ENCODE measurements at places on chromosomes 3 and 15.

DNA sequence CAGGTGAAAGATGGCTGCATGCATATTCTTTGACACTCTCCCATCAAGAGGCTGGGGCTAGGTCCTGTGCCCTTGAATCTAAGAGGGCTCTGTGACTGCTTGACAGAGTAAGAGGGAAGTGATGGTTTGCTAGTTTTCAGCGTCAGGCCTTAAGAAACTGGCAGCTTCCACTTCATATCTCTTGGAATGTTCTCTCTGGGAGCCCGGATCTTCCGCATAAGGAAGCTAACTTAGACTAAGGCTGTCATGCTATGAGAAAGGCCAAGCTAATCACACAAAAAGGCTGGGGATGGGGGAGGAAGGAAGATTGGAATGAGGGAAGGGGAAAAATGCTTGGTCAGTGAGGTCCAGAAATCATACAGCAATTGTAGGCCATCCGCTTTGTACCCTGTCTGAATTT, 50.0 kb downstream of the MB21D2 start:
- DNase-seq: no peak

DNA sequence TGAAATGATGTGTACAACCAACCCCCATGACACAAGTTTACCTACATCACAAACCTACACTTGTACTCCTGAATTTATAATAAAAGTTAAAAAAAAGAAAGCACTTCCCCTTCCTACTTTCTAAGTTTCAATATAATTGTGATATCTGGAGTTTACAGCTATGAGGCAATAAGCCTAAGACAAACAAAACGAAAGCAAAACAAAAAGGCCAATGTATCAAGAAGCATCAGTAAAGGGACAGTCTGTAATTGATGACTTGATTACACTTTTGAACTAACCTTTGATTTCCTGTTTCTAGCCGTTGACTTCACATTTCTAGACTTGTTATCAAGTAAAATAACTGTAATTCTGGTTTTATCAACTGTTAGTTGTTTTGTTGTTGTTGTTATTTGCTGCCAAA, 187.5 kb upstream of the CNTN3 start:
- DNase-seq: no peak

GRCh38 chr3:37223141-37223558, 48.8 kb upstream of the LRRFIP2 start:
- no peak for DNase-seq

DNA sequence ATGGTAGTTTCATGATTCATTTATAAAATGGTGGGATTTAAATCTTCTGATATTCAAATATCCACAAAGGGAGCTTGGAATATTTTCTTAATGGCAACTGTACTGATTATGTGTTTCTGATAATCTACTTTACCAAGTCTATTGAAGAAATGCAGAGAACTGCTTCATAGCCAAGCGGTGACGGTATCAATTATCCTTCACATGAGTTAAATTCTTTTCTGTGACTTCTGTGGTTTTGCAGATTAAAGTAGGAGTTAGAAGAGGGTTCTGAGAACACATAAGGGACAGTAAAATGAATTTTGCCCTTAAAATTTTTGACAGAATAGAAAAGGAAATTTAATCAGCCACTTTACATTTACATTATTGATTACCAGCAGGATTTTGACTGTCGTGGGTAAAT, 563.2 kb downstream of the GBE1 start:
- DNase-seq: no peak

GRCh38 chr3:126155819-126156218, 24.6 kb downstream of the ALDH1L1 start:
- DNase-seq: no peak

- DNase-seq: peak; percentile 39
Observed at GRCh38 chr15:55108858-55109518, 87.8 kb downstream of the RSL24D1 start.

DNA sequence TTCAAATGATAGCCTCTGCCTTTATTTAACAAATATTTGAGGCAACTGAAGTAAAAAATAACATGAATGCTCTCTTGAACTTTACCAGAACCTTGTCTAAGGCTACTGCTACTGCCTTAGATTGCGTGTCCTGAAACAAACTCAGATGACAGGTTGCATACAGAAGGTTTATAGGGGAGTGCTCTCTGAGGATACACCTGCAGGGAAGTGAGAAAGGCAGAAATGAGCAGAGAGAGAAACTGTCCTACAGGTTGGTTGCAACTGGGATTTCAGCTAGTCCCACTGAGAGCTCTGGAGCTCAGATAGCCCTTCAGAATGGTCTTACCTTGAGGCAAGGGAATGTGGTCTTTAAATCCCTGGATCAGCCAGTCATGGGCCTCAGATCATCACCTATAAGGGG, 165.5 kb downstream of the IL5RA start:
- no peak for DNase-seq

GRCh38 chr3:17844236-17844635, 101.8 kb upstream of the TBC1D5 start:
- no peak for DNase-seq

- no peak for DNase-seq
Observed at GRCh38 chr3:28738425-28738824, 389.8 kb upstream of the AZI2 start.

DNA sequence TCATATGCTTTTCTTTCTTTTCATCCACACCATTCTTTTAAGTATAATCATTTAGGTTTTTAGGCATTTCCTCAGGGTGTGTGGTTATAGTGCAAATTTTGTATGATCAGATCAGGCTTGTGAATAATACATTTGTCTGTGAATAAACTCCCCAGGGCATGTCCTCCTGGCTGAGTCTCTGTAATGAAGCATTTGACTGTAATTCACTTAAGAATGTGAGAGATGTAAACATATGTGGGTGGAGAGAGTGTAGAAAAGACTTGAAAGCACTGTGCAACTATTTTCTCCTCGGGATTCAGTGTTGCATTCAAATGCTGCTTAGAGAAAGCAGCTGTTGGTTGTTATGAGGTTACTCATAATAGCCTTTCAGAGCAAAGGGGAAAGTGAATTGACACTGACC, 996.5 kb downstream of the TUSC7 start:
- DNase-seq: peak; percentile 24

DNA sequence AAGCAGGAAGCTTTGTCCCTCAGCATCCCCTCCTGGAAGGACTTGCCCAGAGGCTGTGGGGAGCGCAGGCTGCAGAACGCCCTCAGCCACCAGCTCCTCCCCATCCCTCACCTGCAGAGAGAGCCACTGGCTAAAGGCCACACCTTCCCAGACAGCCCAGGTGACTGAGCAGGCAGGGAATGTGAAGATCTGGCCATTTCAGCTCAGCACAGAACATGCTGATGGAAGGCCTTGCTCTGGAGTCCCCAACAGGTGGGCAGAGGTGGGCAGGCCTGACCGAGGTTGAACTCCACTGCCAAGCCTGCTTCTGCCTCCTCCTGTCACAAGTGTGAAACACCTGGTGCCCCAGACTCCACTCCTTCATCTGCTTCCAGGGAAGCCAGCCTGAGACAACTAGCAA, 50.7 kb upstream of the SEC61A1 start:
- DNase-seq: no peak

DNA sequence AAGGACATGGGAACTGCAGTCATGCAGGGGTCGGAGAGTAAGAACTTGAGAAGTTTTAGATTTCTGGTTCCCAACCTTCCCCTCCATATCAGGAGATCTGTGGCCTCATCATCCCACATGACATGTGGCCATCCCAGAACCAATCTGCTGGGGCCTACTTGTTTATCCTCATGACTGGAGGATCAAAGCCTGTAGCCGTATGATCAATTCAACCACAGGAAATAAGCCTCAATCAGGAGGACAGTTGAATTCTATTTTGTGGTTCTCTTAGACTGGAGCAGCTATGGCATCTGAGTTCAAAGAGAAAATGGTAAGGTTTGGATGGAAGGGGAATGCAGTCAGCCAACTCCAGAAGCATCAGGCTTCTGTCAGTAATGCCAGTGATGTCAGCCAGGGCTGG, 57.2 kb downstream of the IL16 start:
- DNase-seq: no peak

DNA sequence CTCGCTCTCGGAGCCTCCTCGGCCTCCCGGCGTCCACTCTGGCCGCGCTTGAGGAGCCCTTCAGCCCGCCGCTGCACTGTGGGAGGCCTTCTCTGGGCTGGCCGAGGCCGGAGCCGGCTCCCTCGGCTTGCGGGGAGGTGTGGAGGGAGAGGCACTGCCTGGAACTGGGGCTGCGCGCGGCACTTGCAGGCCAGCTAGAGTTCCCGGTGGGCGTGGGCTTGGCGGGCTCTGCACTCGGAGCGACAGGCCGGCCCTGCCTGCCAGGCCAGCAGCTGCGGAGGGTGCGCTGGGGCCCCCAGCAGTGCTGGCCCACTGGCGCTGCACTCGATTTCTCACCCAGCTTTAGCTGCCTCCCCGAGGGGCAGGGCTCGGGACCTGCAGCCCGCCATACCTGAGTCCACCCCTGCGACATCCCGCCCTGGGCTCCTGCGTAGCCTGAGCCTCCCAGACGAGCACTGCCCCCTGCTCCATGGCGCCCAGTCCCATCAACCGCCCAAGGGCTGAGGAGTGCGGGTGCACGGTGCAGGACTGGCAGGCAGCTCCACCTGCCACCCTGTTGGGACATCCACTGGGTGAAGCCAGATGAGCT, 765.0 kb downstream of the IGSF11 start:
- no peak for DNase-seq

DNA sequence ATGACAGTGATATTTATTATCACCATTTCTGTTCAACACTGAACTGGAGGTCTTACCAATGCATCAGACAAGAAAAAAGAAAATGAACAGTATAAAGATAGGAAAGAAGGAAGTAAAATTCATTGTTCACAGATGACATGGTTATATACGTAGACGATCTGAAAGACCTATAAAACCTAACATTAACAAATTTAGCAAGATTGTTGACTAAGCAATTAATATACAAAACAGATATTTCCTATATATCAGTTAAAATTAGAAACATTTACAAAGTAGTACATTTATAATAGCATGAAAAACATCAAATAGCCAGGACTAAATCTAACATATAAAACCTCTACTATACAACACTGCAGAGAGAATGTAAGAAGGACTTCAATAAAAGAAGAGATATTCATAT, 92.8 kb upstream of the MELTF start:
- DNase-seq: no peak

GRCh38 chr15:42285034-42285433, 11.8 kb upstream of the TMEM87A start:
- no peak for DNase-seq

- no peak for DNase-seq
Observed at GRCh38 chr3:38544926-38545325, 48.8 kb downstream of the EXOG start.

GRCh38 chr3:107013641-107014040, 363.6 kb upstream of the CCDC54 start:
- DNase-seq: no peak

DNA sequence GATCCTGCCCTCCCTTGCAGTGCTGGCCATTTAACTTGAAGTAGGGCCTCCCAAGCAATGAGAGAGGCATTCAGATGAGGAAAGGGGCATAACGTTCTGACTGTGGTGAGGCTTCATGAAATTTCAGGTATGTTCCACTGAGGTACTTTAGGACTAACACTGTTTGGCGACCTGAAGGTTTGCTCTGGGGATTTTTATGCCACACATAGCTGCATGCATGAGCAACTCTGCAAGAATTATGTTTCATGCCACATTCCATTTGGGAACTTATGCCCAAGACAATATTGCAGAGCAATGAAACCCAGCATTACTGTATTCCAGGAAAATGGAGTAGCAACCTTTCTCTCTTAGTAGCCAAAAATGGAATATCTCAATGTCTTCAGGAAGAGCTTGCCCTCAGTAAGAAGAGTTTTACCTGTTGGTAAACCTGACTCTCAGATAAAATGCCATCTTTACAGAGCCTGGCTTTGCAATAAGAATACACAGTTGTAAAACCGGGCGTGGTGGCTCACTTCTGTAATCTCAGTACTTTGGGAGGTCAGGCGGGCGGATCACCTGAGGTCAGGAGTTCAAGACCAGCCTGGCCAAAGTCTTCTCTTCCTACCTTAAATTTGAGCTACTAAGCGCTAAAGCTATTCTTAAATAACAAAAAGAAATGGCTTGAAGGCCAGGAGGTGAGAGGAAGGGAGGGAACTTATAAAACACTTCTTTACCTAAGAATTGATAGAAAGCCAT, 16.7 kb upstream of the TBL1XR1 start:
- DNase-seq: no peak

DNA sequence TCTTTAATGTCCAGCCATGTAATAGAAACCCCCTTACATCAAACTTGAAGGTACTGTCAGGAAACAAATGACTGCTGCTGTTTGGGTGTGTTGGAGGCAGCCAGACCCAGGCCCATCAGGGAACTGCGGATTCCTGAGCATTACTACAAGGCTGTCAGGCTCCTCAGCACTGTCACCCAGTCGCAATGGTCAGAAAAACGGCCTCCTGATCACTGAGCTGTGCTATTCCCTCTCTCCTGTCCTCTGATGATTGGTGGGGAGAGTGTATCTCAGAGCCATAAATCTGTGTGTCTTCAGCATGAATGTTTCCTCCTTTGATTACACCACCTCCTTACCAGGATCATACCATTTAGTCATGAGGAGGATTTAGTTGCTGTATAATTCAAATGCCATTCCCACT, 135.2 kb upstream of the GADL1 start:
- DNase-seq: no peak

DNA sequence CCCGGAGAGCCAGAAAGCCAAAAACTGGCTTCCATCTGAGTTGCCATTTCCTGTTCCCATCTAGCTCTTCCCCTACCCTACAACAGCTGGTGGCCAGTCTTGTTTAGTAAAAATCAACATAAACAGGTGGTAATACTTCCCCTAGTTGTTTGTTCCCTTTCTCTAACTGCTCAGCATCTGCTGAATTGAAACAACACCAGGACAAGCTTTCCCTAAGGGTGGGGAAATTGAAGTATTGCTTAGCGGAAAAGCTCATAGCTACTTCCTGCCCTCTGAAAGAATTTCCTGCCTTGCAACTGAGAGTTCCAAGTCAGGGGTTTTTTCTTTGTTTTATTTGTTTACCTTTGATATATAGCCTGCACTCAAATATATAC, 66.8 kb downstream of the HMG20A start:
- DNase-seq: no peak

DNA sequence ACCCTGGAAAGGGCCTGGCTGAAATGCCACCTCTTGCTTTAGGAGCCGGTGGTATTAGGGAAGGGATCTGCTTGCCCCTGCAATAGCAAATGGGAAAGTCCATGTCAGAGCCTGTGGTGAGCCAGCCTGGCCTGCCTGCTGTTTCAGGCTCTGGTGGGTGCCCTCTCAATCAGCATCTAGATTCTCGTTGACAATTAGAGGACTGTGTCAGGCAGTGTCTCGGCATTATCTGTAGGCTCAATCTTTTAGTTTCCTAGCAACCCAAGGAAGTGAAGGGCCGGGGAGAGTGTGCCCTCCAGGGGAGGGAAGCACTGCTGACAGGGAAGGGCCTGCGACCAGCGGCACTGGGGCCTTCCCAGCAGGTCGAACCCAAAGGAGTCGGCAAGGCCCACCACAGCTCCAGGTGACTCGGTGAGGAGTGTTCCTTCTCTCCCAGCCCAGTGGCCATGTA, 42.1 kb downstream of the TLE3 start:
- no peak for DNase-seq
